ENCODE measurements at places on chromosomes 12 and 14. TPM values are rescaled to one million over a fixed set of nuclear protein-coding genes. Genes with fewer than 3 reads are reported as not detected.
A peak's percentile ranks its signal among the peaks of the same experiment; 100 is the strongest.

DNA sequence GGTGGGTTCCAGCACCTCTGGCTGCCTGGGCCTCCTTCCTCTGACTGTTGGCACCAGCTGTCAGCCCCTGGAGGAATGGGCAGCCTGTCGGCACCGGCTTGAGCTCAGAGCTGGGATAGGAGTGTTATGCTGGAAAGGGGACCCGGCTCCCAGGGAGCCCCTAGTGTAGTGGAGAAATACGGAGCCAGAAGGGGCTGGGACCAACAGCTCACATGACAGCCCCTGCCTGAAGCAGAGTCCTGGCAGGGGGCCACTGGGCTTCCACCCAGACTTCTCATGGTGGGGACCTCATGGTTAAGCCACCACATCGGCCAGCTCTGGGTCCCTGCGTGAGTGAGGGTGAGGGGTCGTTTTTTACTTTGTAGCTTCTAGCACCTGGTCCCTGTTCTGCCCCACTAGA, 174.5 kb downstream of the TSPAN9 start:
- DNase-seq, result no peak
- H3K4me3 ChIP-seq, result no peak overlapping the region
- no peaks in the 10 kb centered on the region for H3K36me3 ChIP-seq
- H3K4me1 ChIP-seq, result peaks cover 16% of the 10 kb centered on the region
- H3K27ac ChIP-seq, result peak overlapping the region; percentile 64

- no peak overlapping the region for H3K27ac ChIP-seq
- no peak overlapping the region for H3K4me3 ChIP-seq
- DNase-seq, result no peak
- no peaks in the 10 kb centered on the region for H3K4me1 ChIP-seq
These were observed 125.0 kb downstream of the CACNA1C start for GRCh38 chr12:2177751-2178150.

GRCh38 chr14:42664190-42664589, 1057.5 kb downstream of the LRFN5 start:
- H3K27me3 ChIP-seq, result no peaks in the 10 kb centered on the region
- H3K4me3 ChIP-seq, result no peak overlapping the region
- DNase-seq, result no peak
- H3K4me1 ChIP-seq, result no peaks in the 10 kb centered on the region
- no peaks in the 10 kb centered on the region for H3K36me3 ChIP-seq

DNA sequence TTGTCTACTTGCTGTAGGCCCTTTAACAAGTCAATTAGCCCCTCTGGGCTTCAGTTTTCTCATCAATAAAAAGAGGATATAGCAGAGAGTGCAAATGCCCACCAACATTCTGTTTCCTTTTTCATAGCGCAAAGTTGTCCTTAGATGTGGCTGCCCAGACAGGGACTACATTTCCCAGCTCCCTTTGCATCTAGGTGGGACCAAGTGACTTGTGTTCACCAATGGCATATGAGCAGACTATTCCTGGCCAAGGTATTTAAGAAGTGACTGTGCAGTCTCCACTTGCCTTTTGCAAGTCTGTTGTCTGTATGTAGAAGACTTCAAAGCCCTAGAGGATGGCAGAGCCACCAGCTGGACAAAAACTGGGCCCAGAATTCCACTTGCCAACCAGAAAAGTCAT, 59.7 kb downstream of the DAO start:
- H3K27me3 ChIP-seq, result no peaks in the 10 kb centered on the region
- no peaks in the 10 kb centered on the region for H3K36me3 ChIP-seq
- H3K27ac ChIP-seq, result no peak overlapping the region

GRCh38 chr12:55845361-55845760, 2.6 kb upstream of the MMP19 start:
- no peak for DNase-seq
- no peak overlapping the region for H3K27ac ChIP-seq
- no peaks in the 10 kb centered on the region for H3K4me1 ChIP-seq

- H3K36me3 ChIP-seq, result peaks cover 9% of the 10 kb centered on the region
- DNase-seq, result no peak
- peak overlapping the region; percentile 94 for H3K27ac ChIP-seq
- H3K4me3 ChIP-seq, result peak overlapping the region; percentile 88
- H3K4me1 ChIP-seq, result peaks cover 28% of the 10 kb centered on the region
- no peaks in the 10 kb centered on the region for H3K27me3 ChIP-seq
These were observed 471 bp downstream of the MTRFR start for GRCh38 chr12:123233505-123234308.

GRCh38 chr12:47004634-47005033, 74.8 kb upstream of the PCED1B start:
- no peak overlapping the region for H3K4me3 ChIP-seq
- no peaks in the 10 kb centered on the region for H3K4me1 ChIP-seq
- no peak overlapping the region for H3K27ac ChIP-seq
- H3K27me3 ChIP-seq, result no peaks in the 10 kb centered on the region
- DNase-seq, result no peak
- no peaks in the 10 kb centered on the region for H3K36me3 ChIP-seq

- no peaks in the 10 kb centered on the region for H3K27me3 ChIP-seq
- H3K27ac ChIP-seq, result no peak overlapping the region
- no peak for DNase-seq
- H3K4me3 ChIP-seq, result no peak overlapping the region
- no peaks in the 10 kb centered on the region for H3K36me3 ChIP-seq
- no peaks in the 10 kb centered on the region for H3K4me1 ChIP-seq
These were observed 53.6 kb upstream of the BCL2L14 start for GRCh38 chr12:12017135-12017581.

GRCh38 chr12:16246264-16246663, 31.2 kb downstream of the SLC15A5 start:
- H3K36me3 ChIP-seq, result no peaks in the 10 kb centered on the region
- no peak overlapping the region for H3K4me3 ChIP-seq
- H3K27ac ChIP-seq, result no peak overlapping the region

- H3K36me3 ChIP-seq, result no peaks in the 10 kb centered on the region
- no peak for DNase-seq
- peaks cover 100% of the 10 kb centered on the region for H3K27me3 ChIP-seq
- peak within 1 kb of the TSS; percentile 45 for H3K4me3 ChIP-seq
These were observed at the start of gene DNAJC22 for GRCh38 chr12:49346659-49347310. DNAJC22 (plus strand) TSS chr12:49346888; CDS start chr12:49348873, 1,985 bp downstream.

- no peak for DNase-seq
- H3K27ac ChIP-seq, result no peak overlapping the region
These were observed 41.3 kb downstream of the EVL start for GRCh38 chr14:100106250-100107112.

DNA sequence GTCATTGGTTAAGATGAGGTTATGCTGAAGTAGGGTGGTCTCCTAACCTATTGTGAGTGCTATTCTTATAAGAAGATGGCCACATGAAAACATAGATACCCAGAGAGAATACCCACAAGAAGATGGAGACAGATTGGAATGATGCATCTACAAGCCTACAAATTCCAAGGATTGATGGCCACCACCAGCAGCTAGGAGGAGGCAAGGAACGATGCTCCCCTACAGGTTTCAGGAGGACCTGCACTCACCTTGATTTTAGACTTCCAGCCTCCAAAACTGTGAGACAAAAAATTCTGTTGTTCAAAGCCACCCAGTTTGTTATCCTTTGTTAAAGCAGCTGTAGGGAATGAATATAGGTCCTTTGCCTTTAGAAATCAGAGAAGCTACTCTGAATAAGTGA, 227.4 kb downstream of the NEDD1 start:
- H3K27me3 ChIP-seq, result no peaks in the 10 kb centered on the region
- H3K27ac ChIP-seq, result no peak overlapping the region
- DNase-seq, result no peak
- H3K4me3 ChIP-seq, result no peak overlapping the region

- H3K27ac ChIP-seq, result no peak overlapping the region
- no peak overlapping the region for H3K4me3 ChIP-seq
- H3K4me1 ChIP-seq, result no peaks in the 10 kb centered on the region
- DNase-seq, result no peak
- no peaks in the 10 kb centered on the region for H3K27me3 ChIP-seq
These were observed 150.6 kb downstream of the NTF3 start for GRCh38 chr12:5582541-5582940.

DNA sequence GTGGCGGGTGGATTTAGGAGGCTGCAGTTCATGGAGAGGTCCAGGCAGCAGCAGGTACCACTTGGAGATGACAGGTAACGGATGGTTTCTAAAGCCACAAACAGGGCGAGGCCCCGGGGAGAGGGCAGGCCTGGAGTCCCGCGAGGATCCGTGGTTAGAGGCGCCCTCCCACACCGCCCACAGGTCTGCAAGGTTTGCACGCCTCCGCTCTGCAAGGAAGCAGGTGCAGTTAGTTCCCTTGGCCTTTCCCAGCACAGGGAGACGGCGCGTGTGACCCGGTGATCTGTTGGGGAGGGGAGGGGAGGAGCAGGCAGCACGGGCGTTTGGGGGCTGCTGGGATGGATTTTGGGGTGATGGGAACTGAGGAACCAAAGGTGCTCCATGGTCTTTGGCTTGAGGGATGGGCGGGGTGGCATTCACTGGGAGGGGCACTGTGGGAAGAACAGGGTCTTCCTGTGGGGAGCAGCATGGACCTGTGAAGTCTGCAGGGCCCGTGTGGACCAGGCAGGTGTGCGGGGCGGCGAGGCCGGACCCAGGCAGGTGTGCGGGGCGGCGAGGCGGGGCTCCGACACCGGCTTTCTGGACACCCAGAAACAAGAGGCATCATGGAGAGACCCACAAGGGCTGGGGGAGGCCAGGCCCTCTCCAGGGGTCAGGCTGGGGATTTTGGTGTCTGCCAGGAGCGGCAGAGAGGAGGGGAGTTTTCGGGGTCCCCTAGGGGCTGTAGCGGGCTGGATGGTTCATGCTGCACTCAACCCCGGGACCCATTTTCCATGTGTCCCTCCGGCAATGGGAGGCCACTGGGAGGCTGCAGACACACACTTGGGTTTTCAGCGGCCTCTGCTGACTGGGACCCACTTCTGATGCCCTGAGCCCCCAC, 29.1 kb downstream of the NOC4L start:
- no peaks in the 10 kb centered on the region for H3K27me3 ChIP-seq
- no peak overlapping the region for H3K27ac ChIP-seq
- no peaks in the 10 kb centered on the region for H3K4me1 ChIP-seq

GRCh38 chr12:3076730-3077571, at the start of gene TSPAN9:
TSPAN9 (plus strand) TSS chr12:3077379; CDS start chr12:3201194, 123,815 bp downstream.
- peak within 1 kb of the TSS; percentile 96 for H3K27ac ChIP-seq
- H3K27me3 ChIP-seq, result no peaks in the 10 kb centered on the region
- no peaks in the 10 kb centered on the region for H3K36me3 ChIP-seq

NOS1 gene
- 32.4 TPM for total RNA-seq

OLR1 gene
- 1.8 TPM for total RNA-seq

ZNF891 gene
- total RNA-seq, result 5.1 TPM

GOLGA5 gene
- total RNA-seq, result 30.3 TPM

KRT85 gene
- total RNA-seq, result not detected

ISCU gene
- 193 TPM for total RNA-seq

TMEM120B gene
- total RNA-seq, result 12.6 TPM

Measured in tibial nerve (tissue), 4 donors.